ENCODE measurements at places on chromosomes 5 and 9. TPM values are rescaled to one million over a fixed set of nuclear protein-coding genes. Genes with fewer than 3 reads are reported as not detected.

DNA sequence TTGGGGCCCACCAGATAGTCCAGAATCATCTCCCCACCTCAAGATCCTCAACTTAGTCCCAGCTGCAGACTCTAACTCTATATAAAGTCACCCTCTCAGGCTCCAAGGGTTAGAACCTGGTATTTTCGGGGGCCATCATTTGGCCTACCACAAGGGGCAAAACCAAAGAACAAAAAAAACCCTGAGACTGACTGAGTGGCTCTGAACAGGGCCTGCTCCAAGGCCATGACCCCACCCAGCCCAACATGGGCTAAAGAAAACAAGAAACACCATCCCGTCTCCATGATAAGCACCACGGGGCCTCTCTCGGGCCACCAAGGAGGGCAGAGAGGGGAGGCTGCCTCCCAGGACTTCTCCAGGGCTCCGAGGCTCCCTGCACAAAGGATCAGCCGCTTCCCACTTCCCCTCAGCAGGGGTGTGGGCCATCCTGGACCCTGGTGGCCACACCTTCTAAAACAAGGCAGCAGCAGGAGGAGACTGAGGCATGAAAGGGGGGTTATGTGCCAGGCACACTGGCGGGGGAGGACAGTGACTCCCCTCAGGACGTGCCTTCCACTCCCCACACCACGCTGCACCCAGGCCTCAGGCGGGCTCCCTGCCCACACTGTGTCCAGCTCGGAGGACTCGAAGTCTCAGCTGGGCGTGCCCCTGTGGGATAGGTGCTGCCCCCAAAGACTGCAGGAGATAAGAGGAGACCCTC lies 51.5 kb downstream of the SEMA4D start:
- no peak for DNase-seq

The PIP5K1B gene
- 0.21 TPM for total RNA-seq

The PCDHB4 gene
- 7.1 TPM for total RNA-seq

The LCN6 gene
- not detected for total RNA-seq
